CD14-positive monocyte (primary cell): ENCODE measurements at places on chromosomes 12 and 14. TPM values are rescaled to one million over a fixed set of nuclear protein-coding genes. Genes with fewer than 3 reads are reported as not detected.

- peaks cover 14% of the 10 kb centered on the region for H3K27me3 ChIP-seq
- peaks cover 14% of the 10 kb centered on the region for H3K4me1 ChIP-seq
- H3K4me3 ChIP-seq = no peak overlapping the region
- DNase-seq = no peak
- H3K27ac ChIP-seq = no peak overlapping the region
Measured at GRCh38 chr12:47943623-47944340, 19.6 kb upstream of the TMEM106C start.

DNA sequence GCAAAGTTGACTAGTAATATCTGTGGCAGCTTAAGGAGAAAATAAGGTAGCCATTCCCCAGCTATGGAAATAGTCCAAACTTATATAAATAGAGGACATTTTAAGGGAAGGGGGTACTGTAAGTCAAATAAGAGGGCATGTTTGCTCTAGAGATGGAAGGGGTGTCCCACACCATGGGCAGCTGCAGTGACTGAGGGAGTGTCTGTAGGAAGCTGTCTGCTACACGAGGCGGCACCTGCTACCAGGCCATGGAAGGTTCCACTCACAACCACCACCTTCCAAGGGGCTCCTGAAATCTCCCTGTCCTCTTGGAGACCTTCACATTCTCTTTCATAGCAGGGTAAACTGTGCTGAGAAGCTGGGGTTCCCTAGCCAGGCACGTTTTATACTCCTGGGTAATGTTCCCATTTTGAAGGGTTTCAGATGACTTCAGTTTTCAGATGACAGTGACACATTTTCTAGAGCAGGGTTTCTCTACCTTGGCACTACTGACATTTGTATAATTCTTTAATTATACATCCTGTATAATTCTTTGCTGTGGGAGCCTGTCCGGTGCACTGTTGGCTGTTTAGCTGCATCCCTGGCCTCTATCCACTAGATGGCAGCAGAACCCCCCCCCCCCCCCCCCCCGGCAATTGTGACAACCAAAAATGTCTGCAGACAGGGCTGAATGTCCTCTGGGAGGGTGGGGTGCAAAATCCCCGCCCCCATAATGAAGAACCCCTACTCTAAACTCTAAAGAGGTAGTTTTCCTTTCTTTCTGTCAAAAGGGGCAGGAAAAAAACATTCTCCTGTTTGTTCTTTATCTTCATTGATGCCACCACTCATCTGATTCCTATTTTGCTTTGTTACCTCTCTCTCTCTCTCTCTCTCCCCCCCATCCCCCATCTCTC is 11.6 kb upstream of the SMCO2 start:
- H3K36me3 ChIP-seq = no peaks in the 10 kb centered on the region
- H3K4me3 ChIP-seq = no peak overlapping the region
- DNase-seq = peak; percentile 14

- DNase-seq = peak; percentile 12
- H3K4me1 ChIP-seq = peaks cover 8% of the 10 kb centered on the region
- no peak overlapping the region for H3K4me3 ChIP-seq
- H3K36me3 ChIP-seq = peaks cover 25% of the 10 kb centered on the region
- H3K27ac ChIP-seq = no peak overlapping the region
Measured at GRCh38 chr12:9851927-9852326, 17.2 kb downstream of the CLEC2B start.

TSPAN8 gene
- polyA plus RNA-seq = not detected

GRCh38 chr12:109529691-109530640 is 43.3 kb downstream of the MMAB start:
- H3K27ac ChIP-seq = no peak overlapping the region
- no peaks in the 10 kb centered on the region for H3K27me3 ChIP-seq
- no peaks in the 10 kb centered on the region for H3K4me1 ChIP-seq
- DNase-seq = no peak

DNA sequence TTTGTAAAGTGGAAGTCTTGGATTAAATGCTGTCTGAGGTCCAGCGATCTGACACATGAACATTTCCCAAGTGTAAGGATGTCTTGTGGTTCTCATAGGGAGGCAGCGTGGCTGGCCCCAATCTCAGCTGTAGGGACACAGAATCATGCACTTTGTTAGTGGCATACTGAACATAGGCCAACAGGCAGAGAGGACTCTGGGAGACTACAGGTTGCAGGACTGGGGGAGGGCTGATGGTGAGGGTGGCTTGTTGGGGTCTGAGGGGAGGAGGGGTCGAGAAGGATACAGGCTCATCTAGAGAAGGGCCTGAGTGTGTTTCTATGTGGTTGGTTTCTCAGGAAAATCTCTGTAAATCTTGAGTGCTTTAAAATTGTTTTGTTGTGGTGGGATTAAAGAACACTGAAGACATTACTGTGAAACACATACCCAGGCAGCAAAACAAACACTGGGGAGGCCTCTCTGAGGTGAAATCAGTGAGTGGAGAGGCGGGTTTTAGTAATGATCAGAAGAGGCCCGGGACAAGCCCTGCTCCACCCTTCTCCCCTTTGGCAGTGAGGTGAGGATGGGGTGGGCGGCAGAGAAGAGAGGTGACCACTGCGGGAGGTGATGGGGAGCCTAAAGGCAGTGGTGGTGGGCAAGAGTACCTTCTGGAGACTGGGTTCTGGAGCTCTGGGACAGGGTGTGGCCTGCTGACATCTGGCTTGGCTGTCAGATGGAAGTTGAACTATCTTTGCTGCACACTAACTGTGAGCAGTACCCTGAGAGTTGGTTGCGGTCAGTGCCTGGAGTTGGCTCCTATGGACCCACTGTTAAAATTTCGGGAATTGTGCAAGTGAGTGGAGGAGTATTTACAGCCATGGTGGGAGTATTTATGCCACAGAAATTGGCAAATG is 3.3 kb downstream of the NYNRIN start:
- H3K4me1 ChIP-seq = peaks cover 23% of the 10 kb centered on the region
- no peak overlapping the region for H3K4me3 ChIP-seq
- no peaks in the 10 kb centered on the region for H3K27me3 ChIP-seq
- no peak overlapping the region for H3K27ac ChIP-seq
- H3K36me3 ChIP-seq = no peaks in the 10 kb centered on the region

DNA sequence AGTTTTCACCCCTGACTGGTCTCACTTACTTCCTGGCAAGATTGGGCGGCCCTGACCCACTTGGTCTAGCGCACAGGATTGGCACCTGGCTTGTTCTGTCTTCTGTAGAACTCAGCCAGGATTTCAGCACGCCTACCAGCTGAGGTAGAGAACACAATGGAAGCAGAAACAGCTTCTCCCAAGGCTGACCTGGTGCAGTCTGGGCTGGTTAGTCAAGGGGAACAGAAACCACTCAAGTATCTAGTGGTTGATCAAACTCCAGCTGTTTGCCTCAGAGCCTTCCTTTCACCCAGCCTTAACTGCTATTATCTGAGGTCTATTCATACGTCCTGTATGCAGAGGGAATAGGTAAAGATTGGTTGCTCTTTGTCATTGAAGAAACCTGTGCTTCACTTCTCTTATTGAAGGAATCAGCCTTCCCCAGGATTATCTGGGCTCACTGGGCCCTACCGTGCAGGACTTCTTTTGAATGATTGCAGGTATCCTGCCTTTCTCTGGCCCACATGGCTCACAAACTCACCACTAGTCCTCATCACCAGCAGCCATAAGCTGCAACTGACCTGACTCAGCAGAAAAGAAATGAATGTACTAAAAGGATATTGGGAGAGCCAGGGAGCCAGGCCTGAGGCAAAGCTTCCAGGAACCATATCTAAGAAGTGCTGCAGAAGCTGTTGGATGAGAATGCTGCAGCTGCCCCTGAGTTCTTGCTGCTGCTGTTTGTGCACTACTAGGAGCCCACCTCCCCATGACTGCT is 2.5 kb upstream of the PLEKHD1 start:
- no peaks in the 10 kb centered on the region for H3K36me3 ChIP-seq
- no peak for DNase-seq
- no peak overlapping the region for H3K27ac ChIP-seq
- H3K4me1 ChIP-seq = no peaks in the 10 kb centered on the region
- H3K27me3 ChIP-seq = peaks cover 50% of the 10 kb centered on the region

DNA sequence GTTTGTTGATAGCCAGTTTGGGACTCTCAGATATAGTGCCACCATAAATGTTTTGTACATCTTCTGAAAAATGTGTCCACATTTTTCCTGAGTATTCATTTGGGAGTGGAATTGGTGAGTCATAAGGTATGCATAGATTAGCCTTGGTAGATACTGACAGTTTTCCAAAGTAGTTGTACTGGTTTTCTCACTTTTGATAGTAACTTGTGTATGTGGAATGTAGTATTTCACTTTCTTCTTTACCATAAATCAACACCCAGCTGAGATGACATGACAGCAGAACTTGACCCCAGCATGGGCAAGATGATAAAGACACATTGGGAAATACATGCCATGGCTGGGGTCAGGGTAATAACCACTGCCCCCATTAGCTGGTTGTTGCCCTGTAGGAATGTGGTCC is 5.4 kb downstream of the FBXW8 start:
- no peak overlapping the region for H3K4me3 ChIP-seq
- H3K27ac ChIP-seq = no peak overlapping the region
- H3K4me1 ChIP-seq = peaks cover 9% of the 10 kb centered on the region
- peaks cover 7% of the 10 kb centered on the region for H3K36me3 ChIP-seq

GRCh38 chr12:127038761-127039160 is 1228.2 kb upstream of the TMEM132C start:
- no peak for DNase-seq
- H3K27ac ChIP-seq = no peak overlapping the region
- no peaks in the 10 kb centered on the region for H3K27me3 ChIP-seq
- no peaks in the 10 kb centered on the region for H3K4me1 ChIP-seq
- H3K36me3 ChIP-seq = no peaks in the 10 kb centered on the region

DNA sequence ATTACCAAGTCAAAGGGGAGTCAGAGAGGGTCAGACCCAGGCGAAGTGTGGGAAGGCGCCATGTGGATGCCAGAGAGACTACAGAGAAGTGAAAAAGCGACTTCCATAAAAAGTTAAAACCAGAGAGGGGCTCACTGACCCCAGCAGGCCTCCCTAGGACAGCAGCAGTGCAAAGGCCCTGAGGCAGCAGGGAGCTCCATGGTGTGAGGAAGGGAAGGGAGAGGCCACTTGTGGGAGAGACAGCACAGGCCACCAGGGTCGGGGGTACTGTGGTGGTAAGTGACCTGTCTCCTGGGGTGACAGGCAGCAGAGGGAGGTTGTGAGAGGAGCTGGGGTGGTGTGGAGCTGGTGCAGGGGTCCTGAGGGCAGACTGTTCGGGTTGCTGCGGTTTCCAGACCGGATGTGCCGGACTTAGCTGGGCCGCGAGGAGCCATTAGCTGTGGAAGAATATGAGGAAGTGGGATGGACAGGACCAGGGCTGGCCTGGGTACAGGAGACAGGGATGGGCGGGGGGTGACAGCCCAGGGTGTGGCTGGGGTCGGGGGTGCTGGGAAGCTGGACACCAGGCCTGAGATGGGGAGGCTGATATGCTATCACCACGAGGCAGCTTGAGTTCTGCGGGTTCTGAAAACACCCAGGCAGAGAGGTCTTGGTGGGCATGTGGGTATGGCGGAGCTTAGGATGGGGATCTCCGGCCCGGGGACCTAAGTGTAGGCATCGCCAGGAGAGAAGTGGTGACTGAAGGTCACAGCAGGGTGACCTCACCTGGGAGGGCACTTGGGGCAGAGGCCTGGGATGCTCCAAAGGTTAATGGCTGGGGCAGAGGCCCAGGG is 22.7 kb downstream of the SETD1B start:
- no peaks in the 10 kb centered on the region for H3K27me3 ChIP-seq
- peaks cover 86% of the 10 kb centered on the region for H3K36me3 ChIP-seq
- no peak overlapping the region for H3K4me3 ChIP-seq
- no peak overlapping the region for H3K27ac ChIP-seq

DNA sequence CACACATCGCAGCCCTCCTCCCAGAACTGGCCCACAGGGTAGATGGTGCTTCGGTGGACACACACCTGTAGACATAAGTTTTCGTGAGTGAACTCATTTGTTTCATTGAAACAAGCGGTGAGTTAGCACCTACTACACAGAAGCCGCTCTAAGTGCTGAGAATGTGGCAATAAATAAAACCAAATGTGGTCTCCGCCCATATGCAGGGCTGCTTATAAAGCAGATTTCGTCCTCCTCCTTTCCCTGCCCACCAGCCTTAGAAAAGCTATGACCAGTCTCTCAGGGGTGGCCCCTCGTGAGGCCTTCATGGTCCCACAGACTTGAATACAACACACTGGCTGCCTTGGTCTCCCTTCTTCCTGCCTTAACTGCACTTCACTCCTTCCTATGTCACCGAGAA is 31.1 kb upstream of the ANO2 start:
- no peak for DNase-seq
- H3K27ac ChIP-seq = no peak overlapping the region
- H3K36me3 ChIP-seq = no peaks in the 10 kb centered on the region
- no peak overlapping the region for H3K4me3 ChIP-seq
- no peaks in the 10 kb centered on the region for H3K27me3 ChIP-seq

SSTR1 gene
- polyA plus RNA-seq = not detected in 2 replicates

DNA sequence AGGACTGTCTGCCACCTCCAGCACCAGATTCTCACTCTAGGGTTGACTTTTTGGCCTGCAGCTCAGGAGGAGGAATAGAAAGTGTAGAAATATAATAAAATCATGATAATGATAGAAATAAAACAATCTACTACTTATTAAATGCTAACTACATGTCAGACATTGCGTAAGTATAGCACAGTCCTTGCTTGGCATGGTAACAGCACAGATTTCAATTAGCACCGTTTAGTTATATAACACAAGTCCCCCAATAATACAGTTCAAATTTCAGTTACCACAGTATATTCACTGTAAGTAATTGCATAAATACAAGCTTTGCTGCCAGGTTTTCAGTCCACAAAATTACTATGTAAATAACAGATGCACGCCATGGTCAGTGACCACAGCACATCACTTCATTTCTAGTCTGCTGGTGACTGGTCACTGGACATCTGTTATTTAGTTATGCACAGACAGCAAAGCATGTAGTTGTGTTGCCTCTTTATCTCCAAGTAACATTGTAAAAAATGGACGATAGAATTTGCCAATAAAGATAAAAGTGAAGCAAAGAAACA is 6.5 kb upstream of the GLT8D2 start:
- no peak for DNase-seq
- H3K4me1 ChIP-seq = no peaks in the 10 kb centered on the region
- no peak overlapping the region for H3K27ac ChIP-seq
- H3K27me3 ChIP-seq = peaks cover 10% of the 10 kb centered on the region
- no peak overlapping the region for H3K4me3 ChIP-seq
- H3K36me3 ChIP-seq = no peaks in the 10 kb centered on the region

DNA sequence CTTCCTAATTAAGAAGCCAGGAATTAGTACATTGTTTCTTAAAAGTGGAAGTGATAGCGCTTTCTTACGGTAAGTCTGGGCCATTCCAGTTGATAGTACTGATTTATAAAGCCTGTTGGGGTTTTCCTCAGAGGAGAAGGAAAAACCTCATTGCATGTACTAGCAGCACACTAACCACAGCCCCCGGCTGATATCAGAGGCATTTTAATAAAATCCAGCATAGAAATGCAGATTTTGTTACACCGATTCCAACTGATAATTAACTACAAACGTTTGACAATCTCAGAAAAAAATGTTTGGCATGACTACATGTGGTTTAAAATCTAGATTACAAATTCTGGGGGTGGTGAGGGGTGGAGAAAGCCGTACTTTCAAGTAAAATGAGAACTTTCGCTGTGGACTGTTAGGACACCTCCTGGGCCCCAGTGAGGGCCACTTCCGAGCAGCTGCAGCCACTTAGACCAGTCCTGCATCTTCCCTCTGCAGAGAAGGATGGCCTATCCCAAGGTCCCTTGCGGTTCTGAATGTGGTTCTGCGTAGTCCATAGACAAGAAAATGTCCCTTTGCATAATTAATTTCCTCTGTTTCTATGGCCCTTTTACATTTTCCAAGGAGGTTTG is 374.4 kb downstream of the NUAK1 start:
- H3K27me3 ChIP-seq = peaks cover 8% of the 10 kb centered on the region
- H3K4me1 ChIP-seq = no peaks in the 10 kb centered on the region
- no peak overlapping the region for H3K27ac ChIP-seq
- H3K4me3 ChIP-seq = no peak overlapping the region
